ENCODE measurements at places on chromosomes 3 and 15.
A peak's percentile ranks its signal among the peaks of the same experiment; 100 is the strongest.

DNA sequence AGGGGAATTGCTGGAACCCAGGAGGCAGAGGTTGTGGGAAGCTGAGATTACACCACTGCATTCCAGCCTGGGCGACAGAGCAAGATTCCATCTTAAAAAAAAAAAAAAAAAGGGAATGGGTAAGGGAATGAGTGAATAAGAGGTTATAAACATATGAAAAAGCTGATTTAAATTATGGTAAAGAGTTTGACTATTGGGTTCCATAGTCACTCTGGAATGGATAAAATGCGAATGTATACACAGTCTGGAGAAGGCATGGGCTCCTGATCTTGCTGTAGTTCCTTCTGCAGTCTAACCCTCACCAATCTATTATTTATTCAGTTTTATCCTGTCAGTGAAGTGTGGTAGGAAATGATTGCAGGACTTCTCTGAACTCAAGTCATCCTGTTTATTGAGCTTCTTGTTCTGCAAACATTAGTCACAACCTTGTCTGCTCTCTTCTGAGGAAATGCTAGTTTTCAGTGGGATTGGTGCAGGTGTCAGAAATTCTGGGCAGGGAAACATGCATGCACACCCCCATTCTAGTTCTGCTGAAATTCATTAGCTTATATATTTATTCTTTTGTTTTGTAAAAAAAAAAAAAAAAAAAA is 190.9 kb upstream of the CFAP20DC start:
- DNase-seq = no peak

DNA sequence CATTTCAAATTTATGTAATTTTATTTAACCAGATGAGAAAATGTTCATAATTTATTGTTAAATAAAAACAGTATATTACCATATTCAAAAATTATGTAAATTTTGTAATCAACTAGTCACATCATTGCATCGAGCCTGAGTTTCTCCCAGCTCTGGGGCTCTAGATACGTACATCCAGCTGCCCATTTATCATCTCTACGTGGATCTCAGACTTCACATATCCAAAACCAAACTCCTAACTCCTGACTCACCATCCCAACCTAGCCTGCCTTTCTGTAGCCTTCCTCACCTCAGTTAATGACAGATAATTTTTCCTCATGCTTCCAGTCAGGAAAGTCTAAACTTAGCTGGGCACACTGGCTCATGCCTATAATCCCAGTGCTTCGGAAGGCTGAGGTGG is 194.8 kb downstream of the SSR3 start:
- DNase-seq = no peak

DNA sequence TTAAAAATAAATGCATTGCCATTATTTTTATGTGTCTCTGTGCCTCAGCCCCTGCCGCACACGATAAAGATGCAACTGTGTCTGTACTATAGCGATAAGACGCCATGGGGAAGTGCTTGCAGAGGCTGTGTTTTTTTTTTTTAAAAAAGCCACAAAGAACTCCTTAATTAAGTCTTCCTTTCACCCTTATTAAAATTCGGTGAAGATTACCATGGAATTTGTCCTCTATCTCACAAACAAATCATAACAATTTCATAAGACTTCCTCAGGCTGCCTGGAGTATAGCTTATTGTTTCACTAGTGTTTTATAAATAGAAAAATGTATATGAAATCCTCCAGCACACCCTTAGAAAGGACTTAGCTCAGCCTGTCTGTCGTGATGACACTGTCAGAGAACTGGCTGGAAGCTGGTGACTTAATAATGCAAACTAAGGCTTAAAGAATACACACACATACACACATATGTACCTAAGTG is 374.8 kb upstream of the SLCO3A1 start:
- DNase-seq = no peak

- DNase-seq = no peak
These were observed at the start of gene ZNF502 for GRCh38 chr3:44712455-44713075. Gene ZNF502, plus strand, starts transcription at chr3:44712660. Its CDS starts 7,602 bp downstream, at chr3:44720262.

GRCh38 chr3:89847955-89848354 is 740.5 kb downstream of the EPHA3 start:
- DNase-seq = no peak

DNA sequence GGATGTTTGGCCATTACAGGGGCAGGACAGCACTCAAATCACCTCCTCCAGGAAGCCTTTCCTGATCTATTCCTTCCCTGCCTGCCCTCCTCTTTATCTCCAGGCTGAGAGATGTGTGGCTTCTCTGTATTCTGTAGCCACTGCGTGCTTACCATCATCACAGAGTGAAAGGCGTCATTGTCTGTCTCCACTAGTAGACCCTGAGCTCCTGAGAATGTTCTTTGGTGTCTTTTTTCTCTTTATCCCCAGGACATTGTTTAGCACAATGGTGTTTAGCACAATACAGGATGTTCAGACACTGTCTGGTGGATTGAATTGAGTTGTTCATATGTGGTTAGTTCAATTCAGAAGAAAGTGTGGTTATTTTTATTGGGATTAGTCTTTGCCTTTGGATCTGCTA is 26.2 kb upstream of the LARS2 start:
- DNase-seq = no peak

DNA sequence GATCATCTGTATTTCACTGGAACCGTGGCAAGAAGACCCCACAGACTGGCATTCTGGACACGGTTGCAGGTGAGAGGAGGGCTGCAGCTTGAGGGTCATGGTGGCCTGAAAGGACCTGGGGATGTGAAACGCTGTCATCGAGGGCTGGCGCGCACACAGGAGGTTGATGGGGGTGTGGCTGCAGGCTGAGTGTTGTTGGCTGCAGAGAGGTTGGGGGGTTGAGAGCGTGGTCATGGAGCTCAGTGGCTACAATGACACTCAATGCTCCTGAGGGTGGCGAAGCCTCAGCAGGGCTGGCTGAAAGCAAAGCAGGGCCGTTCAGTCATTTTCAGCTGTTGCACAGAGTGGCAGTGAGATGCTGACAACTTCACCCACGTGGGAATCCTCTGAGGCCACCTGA is 21.0 kb downstream of the CPN2 start:
- no peak for DNase-seq

DNA sequence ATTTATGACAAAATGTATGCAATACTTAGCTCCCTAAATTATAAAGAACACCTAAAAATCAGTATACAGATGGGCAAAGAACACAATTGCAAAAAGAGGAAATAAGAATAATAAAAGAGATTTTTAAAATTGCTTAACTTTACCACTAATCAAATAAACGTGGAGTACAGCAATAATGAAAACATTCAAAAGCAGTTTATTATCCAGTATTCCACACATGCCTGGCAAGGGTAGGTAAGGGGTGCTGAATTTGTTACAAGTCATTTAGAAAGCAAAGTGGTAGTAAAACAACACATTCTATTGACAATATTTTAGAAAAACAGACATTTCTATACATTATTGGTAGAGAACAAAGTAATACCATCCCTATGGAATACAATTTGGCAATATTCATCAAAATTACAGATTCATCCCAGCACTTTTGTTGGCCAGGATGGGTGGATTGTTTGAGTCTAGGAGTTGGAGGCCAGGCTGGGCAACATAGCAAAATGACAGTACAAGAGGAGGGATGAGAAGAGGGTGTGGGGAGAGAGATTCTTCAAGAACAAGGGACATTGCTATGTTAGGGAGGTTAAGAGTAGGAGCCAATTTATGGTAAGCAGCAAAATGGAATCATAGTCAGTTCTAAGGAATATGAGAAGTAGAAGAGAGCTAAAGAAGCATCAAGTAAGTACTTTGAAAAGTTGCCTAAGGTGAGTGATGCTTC is 3.7 kb upstream of the ACKR4 start:
- no peak for DNase-seq

GRCh38 chr3:150260398-150260710 is 147.7 kb upstream of the TSC22D2 start:
- no peak for DNase-seq

DNA sequence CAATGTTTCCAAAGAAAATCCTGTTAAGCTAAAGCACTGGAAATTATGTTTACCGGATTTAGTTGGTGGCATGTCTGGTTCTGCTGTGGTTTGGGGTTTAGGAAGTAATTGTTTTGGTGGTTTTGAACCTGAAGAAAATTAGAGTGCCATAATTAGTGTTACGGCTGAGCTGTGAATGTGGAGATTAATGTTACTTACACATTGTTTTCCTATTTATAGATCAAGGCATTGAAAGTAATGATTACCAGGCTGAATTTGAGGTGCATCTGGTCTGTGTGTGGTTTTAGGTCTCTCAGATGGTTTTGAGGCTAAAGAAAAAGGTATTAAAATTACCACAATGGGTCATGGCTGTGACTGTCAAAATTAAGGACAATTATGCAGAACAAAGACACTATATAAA is 128.9 kb downstream of the TFG start:
- DNase-seq = no peak

DNA sequence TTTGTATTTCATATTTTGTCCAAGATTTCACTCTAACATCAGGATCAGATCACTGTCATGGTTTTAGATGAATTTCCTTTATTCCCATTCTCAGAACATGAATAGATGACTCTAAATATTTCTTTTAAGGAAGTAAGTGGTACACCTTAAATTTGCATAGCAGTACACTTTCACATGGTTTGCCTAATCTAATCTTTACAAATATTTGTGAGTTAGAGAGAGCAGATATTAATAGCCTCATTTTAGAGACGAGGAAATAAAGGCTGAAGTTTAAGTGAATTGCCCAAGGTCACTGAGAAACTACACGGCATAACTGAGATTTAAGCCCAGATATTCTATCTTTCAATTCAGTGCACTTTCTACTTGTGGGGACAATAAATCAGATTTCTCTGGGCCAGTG is 14.2 kb downstream of the TERC start:
- DNase-seq = no peak

GRCh38 chr3:195105389-195105788 is 165.6 kb downstream of the XXYLT1 start:
- no peak for DNase-seq

DNA sequence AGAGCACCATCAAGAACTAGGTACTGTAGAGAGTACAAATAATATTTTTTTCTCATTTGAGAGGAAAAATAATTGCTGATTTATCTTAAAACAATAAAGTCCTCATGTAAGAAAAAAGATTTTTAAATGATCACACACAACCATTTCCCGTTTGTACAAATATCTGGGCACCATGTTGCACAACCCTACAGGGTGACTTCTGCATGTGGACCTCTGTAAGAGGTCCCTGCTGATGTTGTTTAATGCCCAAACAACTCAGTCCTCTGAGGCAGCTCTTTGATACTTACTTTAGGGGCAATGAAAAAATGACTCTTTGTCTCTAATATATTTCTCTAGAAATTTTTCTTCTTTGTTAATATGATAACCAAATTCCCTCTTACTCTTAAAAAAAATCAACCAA is 168.1 kb upstream of the SATB1 start:
- DNase-seq = no peak

GRCh38 chr15:68551296-68551635 is 27.5 kb upstream of the CORO2B start:
- no peak for DNase-seq

GRCh38 chr3:37890522-37890921 is 28.8 kb downstream of the CTDSPL start:
- no peak for DNase-seq

DNA sequence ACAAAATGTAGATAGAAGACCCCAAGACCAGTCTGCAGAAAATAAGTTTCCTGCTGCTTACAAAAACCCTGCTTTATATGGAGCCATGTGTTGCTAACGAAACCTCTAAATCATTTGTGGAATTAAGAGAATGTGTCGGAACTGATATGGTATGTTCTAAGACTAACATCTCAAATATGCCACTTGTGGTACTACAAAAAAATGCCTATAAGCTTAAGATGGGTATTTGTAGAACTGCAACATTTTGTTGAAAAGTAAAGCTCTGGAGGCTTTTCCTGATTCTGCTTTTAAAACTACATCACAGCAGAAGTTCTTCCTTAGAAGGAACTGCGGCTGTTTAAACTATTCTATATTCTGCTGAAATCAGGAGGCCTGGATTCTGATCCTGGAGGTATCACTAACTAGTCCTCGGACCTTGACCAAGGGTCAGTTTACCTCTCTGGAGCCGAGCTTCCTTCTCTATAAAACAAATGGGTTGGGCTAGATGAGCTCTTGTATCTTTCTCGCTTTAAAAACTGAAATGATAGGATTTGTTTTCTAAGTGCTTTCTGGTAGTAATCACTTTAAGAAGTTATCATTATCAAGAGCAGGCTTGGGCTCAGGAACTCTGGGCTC is 74.9 kb downstream of the RAD18 start:
- DNase-seq = no peak

GRCh38 chr3:50674349-50675178 is at the start of gene DOCK3:
Gene DOCK3, plus strand, starts transcription at chr3:50674927. Its CDS starts 337 bp downstream, at chr3:50675264.
- DNase-seq = peak; percentile 32

DNA sequence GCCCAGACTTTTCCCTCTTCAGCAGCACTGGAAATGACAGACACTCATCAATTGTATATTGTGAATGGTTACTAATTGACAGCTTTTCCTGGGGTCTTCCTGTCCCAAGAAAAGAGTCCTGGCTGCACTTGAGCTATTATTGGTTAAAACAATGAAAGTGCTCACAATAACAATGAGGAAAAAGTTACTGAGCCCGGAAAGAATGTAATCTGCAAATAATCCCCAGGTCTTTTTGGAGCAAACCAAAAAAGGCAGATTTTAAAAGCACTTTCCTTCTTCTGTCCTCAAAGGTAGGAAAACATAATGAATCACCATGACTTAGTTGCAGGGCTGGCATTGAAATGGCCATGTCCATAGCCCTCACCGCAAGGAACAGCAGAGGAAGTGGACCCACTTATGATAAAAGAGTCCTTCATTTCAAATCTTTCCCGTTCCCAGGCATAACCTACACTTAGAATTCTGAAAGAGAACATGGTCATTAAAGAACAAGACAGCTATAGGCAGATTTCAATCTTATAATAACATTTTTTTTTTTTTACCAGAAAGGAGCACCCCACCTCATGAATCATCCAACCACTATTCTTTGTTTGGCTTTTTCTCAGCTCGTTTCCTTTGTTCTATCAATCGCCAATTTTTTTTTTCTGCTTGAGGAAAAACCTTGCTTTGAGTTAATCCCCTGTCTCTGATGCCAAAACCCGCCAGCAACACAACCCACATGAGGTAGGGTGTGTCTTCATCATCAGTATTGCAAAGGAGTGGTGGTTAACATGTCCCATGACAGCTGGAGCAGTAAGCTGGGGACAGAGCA is 35.5 kb upstream of the ATP1B3 start:
- DNase-seq = no peak

GRCh38 chr3:50416736-50417636 is 57.7 kb upstream of the TMEM115 start:
- no peak for DNase-seq

DNA sequence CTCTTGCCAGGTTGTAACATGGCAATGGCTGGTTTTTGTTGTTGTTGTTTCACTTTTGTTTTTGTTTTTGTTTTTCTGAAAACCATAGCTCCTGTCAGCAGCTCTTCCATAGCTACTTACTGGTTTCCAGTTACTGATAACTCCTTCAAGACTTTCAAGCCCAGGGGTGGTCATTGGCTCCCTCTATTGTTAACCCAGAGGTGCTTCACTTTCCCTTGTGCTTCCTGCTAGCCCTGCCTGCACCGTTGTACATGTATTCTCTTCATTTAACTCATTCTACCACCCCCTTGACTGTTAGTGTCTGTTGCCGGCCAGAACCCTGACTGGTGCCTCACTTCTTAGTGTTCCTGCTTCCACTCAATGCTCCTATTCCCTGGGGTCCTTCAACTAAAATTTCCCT is 4.2 kb upstream of the TRAT1 start:
- no peak for DNase-seq

Measured in NCI-H774 (cell line).